GM23248 (cell line): ENCODE measurements at places on chromosomes 5 and 9. TPM values are rescaled to one million over a fixed set of nuclear protein-coding genes. Genes with fewer than 3 reads are reported as not detected.

Gene OR2Y1
- not detected in 2 replicates for total RNA-seq

Gene UNC13B
- 11.9 and 15.3 TPM in 2 replicates for total RNA-seq

Gene VLDLR
- 28.7 and 29.2 TPM in 2 replicates for total RNA-seq

Gene OR1Q1
- not detected in 2 replicates for total RNA-seq

Gene IL5
- not detected in 2 replicates for total RNA-seq

Gene LECT2
- total RNA-seq: 0.32 TPM in 1 of 2 replicates, not detected in the other

DNA sequence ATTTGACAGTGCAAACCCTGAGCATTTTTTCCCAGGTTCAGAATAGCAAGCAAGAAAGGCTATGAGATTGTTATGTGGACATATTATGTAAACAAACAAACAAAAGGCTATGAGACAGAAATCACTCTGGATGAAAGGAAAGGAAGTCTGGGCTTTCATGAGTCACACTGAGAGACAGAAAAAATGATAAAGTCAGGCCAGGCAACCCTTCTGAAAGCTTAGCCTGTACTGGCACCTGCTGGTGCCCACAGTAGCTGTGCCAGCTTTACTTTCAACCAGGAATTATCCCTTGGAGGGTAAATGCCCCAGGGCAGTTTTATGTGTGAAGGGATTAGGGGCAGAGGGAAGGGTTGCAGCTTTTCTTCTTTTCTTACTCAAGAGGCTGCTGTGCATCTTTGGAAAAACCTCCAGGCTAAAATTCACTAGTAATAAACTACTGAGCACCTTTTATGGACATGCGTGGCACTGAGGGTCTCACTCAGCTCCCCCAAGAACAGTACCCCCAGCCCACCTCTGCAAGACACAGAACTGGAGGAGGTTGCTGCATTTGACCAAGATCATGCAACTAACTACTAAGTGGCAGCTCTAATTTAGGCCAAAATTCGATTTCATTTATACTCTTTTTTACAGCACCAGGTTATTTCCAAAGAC lies 41.7 kb downstream of the ACTL7B start:
- peak; percentile 77 for DNase-seq
- H3K36me3 ChIP-seq: no peaks in the 10 kb centered on the region
- H3K4me1 ChIP-seq: no peaks in the 10 kb centered on the region
- H3K4me3 ChIP-seq: no peak overlapping the region
- H3K27me3 ChIP-seq: peaks cover 20% of the 10 kb centered on the region
- no peak overlapping the region for H3K27ac ChIP-seq

DNA sequence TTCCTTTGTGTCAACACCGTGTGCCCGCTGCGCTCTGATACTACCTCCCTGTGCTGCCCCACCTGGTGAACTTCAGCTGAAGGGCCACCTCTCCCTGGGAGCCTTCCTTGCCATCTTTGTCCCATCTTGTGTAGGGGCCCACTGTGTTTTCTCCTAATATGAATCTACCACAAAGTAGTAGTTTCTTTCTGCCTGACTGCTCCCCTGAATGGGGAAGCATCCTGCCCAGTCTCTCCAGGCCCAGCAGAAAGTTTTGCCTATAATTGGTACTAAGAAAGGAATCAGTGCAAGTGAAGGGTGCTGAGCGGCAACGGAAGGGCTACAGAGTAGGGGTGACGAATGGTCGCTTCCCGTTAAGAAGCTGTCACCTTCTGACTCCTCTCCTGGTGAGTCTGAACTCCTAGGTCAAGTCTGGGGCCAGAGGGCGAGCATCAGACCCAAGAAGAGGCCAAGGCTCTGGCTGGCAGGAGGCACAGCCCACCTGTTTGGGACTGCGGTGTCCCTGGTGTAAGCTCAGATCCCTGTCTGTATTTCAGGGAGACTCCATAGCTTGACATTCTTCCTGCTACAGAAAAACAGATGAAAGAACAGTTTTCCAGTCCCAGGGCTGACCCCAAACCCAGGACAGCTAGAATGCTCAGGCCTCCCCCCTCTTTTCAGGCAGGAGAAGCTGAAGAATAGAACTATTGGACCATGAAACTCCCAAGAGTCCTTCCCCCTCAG lies 24.1 kb downstream of the WWC1 start:
- peaks cover 32% of the 10 kb centered on the region for H3K4me1 ChIP-seq
- no peak overlapping the region for H3K4me3 ChIP-seq
- H3K27ac ChIP-seq: peak overlapping the region; percentile 9; the same call in 1 of the 2 replicates
- no peaks in the 10 kb centered on the region for H3K27me3 ChIP-seq
- DNase-seq: no peak

- no peaks in the 10 kb centered on the region for H3K27me3 ChIP-seq
- peak; percentile 26 for DNase-seq
- H3K4me1 ChIP-seq: no peaks in the 10 kb centered on the region
- no peak overlapping the region for H3K27ac ChIP-seq
Observed at GRCh38 chr5:122699201-122699600, 75.7 kb upstream of the SNX2 start.

DNA sequence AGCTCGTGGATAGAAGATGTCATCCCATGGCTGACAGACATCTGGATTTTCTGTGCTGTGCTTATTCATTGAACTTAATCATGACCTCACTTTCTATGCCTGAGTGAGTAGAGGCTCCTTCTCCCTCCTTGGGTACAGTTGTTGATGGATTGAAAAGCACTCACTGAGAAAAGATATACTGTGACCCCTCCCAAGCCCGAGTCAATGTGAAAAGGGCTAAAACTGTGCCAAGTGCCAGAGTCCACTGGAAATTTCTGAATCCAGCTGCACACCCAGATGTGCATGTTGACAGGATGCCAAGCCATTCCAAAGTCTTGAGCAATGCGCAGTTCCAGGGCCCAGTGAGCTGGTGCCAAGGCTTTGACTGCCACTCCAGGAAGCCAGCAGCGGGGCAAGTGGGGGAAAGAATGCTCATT lies 473.0 kb downstream of the NTRK2 start:
- H3K4me1 ChIP-seq: no peaks in the 10 kb centered on the region
- H3K27ac ChIP-seq: no peak overlapping the region
- H3K27me3 ChIP-seq: no peaks in the 10 kb centered on the region; the same call in 1 of the 2 replicates

- no peaks in the 10 kb centered on the region for H3K36me3 ChIP-seq
- no peaks in the 10 kb centered on the region for H3K27me3 ChIP-seq
- no peak for DNase-seq
- no peak overlapping the region for H3K4me3 ChIP-seq
- no peak overlapping the region for H3K27ac ChIP-seq
Observed at GRCh38 chr5:89353837-89354551, 471.0 kb upstream of the MEF2C start.

- peak overlapping the region; percentile 59 for H3K4me3 ChIP-seq
- no peaks in the 10 kb centered on the region for H3K27me3 ChIP-seq
- peak overlapping the region; percentile 82 for H3K27ac ChIP-seq
- DNase-seq: peak; percentile 90
- peaks cover 8% of the 10 kb centered on the region; the same call in 1 of the 2 replicates for H3K36me3 ChIP-seq
- H3K4me1 ChIP-seq: peaks cover 54% of the 10 kb centered on the region
Observed at GRCh38 chr9:128558431-128559310, 6.3 kb downstream of the SPTAN1 start.

DNA sequence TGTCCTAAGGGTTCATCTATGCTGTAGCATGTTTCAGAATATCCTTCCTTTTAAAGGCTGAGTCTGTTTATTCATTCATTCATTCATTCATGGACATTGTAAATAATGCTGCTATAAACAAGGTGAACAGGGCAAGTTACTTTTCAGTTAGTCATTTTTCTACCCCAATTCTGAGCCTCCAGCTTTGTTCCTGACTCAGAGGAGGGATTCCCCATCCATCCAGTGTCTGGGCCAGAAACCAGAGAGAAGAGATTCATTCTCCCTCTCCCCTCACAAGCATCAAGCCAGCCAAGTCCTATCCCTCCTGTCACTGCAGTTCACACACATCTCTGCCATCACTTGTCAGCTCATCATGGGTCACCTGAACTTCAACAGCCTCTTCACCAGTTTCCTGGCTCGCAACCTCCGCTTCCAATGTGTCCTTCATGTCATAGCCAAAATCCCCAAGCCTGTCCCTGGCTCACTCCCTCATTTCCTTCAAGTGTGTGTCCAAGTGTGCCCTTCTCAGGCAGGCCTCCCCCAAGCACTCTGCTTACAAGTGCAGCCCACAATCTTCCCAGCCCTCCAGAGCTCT lies 203.0 kb downstream of the TTLL11 start:
- no peaks in the 10 kb centered on the region for H3K27me3 ChIP-seq
- no peak overlapping the region for H3K4me3 ChIP-seq
- no peaks in the 10 kb centered on the region for H3K36me3 ChIP-seq
- H3K27ac ChIP-seq: no peak overlapping the region
- H3K4me1 ChIP-seq: peaks cover 30% of the 10 kb centered on the region

GRCh38 chr9:84937581-84937980 lies 268.1 kb downstream of the NTRK2 start:
- DNase-seq: no peak
- H3K4me1 ChIP-seq: peaks cover 5% of the 10 kb centered on the region; the same call in 1 of the 2 replicates
- H3K4me3 ChIP-seq: no peak overlapping the region
- no peaks in the 10 kb centered on the region; the same call in 1 of the 2 replicates for H3K27me3 ChIP-seq
- H3K36me3 ChIP-seq: no peaks in the 10 kb centered on the region
